Memory B cell (primary cell): ENCODE measurements at places on chromosomes 3 and 15.

- DNase-seq: peak; percentile 18
These were observed 6.7 kb downstream of the EPHA3 start for GRCh38 chr3:89113893-89114840.

- no peak for DNase-seq
These were observed 31.4 kb upstream of the CD47 start for GRCh38 chr3:108122276-108122675.

DNA sequence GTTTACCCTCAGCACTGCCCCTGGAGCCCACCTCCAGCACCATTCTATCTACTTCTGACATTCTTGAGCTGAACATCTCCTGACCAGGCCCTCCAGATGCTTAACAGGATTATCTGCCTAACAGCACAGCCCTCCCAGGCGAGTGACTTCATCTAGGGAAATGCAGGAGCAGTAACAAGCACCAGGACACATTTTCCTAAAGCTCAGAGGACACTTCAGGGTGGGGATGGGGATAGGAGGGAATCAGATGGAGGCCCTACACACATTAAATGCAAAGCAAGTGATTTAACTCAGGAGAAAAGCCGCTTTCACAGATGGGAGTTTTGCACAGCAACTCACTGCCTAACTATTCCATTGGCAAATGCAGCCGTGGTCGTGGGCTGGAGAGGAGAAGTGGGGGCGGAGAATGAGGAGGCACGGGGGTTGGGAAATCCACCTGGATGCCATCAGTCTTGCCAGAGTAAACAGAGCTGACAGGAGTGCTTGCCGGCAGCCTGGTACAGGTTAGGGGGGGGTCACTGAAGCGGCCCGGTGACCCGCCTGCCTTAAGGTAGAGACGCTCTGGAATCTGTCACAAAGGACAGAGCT lies 21.3 kb upstream of the BNC1 start:
- DNase-seq: no peak

DNA sequence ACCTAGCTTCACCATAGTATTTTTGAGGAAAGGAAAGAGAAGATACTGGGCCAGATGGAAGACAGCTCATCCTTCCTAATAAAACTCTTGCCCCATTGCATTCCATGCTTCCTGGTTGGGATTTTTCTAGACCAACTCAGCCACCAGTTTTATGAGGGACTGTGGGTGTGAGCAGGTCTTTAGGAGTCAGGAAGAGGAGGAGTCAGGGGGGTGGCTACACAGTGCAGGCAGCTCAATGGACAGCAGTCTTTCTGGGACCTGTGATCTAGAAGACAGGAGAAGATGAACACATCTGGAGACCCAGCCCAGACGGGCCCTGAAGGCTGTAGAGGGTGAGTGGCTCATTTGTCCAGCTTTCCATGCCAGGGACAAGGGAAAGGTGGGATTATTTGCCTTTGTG lies at the start of gene NOX5:
Gene NOX5, plus strand, starts transcription at position 242 of the 400 bp plus-strand sequence. Its CDS starts 41 bp downstream, at position 283.
- DNase-seq: no peak

DNA sequence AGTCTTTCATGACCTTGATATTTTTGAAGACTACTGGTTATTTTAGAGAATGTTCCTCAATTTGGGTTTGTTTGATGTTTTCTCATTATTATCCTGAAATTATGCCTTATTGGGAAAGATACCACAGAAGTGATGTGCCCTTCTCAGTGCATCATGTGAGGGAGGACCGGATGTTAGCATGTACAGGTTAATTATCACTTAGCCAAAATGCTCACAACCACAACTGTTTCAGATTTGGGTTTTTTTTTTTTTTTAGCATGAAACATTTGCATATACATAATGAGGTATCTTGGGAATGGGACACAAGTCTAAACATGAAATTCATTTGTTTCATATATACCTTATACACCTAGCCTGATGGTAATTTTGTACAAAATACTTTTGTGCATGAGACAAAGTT lies 59.8 kb downstream of the PIK3R4 start:
- no peak for DNase-seq

DNA sequence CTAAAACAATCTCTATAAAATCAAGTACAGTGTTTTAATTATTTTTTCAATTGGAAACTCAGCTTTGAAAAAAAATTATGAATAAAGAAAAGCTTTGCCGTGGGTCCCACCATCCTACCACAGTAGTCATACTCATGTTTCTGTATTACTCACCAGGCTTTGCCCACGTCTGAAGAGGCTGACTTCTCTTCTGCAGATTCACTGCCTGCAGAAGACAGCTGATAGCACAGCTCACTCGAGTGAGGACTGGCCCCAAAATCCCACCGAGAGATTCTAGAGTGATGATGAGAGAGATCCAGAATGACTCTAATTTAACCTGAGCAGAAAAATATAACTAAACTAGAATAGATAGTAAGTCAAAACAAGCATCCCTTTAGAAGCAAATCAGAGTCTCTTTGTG lies 11.9 kb downstream of the C2CD4B start:
- no peak for DNase-seq

- no peak for DNase-seq
These were observed 489.9 kb downstream of the SOX2 start for GRCh38 chr3:182201456-182202168.

GRCh38 chr3:128807186-128807830 lies 72.1 kb upstream of the ACAD9 start:
- no peak for DNase-seq

DNA sequence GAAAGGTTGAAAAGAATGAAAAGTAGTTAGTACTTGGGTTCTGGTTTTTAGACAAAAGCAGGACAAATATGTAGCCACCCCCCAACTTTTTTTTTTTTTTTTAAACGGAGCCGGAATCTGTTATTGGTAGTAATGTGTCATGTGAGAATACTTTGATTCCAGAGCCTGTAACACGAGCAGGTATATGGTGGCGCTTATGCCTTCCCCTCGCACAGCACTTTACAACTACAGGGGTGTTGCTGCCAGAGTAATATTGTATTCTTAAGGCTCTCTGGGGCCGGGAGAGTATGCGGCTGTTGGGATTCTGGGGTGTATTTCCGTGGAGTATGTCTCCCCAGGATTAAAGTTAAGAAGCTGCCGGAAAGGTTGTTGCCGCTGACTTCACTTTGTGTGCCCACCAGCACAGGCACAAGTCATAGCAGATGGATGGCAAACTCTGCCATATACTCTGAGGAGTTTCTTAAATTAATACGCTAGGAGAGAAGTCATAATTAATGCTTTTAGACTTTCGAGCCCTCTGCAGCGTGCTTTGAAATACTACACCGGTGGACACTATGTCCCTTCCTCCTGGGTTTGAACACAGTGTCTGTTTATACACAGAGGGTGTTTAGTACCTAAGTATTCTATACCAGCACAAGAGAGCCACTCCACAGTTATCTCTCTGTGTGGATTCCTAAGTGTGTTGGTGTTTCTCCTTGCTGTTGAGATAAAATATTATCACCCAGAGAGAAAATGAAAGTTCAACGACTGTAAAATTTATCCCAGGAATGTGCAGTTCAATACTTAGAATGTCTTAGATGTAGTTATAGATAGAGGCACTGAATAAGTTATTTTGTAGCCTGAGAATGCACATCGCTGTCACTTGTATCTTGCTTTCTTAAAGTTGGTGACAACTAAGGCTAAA lies 1.4 kb downstream of the MBNL1 start:
- peak; percentile 45 for DNase-seq

DNA sequence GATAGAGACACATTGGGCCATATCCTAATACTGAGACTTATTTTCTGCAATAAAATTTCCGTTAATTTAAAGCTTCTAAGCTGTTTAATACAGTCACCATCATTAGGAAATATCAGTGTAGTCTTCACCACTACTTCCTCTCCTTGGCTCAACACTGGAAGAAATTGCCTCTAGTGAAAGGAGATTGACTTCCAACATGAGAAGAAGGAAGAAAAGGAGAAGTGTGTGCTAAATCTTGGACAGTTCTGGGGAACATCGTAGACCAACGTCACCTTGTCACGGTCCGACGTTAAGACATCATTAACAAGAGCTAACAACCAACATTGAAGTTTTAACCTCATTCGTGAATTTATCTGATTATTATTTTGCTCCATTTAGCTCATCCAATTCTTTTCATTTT lies 987.0 kb upstream of the CFAP20DC start:
- no peak for DNase-seq

DNA sequence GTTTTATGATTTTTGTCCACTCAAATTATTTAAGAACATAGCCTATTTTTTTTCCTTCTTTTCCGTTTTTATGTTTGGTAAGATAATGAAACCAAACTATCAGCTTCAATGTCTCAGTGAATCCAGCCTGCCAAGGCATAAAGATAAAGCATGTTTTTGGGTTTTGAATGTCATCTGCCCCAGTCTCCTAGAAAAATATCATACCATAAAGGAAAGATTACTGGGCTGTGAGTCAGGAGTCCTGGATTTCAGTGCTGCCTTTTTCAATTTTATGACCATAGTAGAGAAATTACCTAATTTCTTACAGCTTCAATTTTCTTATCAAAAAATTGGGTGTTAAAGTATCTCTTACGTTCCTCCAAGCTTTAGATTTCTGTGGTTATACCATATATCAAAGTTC lies 87.5 kb downstream of the GAP43 start:
- no peak for DNase-seq

DNA sequence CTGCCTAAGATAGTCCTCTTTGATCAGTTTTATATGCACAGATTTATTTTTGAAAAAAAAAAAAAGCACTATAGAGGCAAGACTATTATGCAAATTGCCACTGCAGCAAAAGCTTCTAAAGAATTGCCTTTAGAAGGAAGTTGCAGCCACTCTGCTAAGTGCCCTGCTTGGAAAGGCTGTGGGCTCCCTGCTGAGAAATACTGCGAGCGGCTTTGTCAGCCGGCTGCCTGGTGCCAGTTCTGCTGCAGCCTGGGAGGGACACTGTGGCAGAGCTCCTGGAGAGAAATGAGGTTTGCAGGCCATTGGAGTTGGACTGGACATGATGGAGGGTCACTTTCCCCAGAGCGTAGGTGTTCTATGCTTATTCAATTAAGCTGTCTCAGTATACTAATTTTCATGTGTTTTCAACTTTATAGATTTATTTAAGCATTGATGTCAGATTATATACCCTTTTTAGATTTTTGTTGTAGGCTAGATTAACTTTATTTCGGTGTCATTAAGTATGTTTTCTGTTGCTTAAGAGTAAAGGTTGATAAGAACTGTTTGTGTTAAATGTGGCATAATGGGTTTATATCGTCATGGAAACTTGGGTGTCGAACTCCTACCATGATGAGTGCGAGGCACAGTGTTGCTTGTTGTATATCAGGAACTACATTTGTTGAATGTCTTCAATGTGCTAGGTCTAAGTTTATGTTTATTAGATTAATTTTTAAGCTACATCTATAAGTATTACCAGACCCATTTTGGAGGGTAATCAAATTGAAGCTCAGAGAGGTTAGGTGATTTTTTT lies 6.6 kb downstream of the MAP2K5 start:
- no peak for DNase-seq

DNA sequence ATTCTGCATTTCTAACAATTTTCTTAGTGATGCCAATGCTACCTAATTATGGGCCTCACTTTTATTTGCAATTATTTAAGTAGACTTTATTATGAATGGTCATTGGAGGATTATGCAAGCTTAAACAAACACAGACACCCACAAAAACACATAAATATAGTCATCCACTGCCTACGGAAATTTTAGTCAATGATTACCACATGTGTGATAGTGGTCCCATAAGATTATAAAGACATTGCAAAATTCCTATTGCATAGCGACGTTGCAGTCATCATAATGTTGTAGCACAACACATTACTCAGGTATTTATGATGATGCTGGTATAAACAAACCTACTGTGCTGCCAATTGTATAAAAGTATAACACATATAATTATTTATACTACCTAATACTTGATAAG lies 247.8 kb upstream of the ALCAM start:
- DNase-seq: no peak

GRCh38 chr15:68795298-68795848 lies 25.3 kb downstream of the ANP32A start:
- peak; percentile 48 for DNase-seq

GRCh38 chr3:197942956-197943556 lies 6.9 kb upstream of the RPL35A start:
- no peak for DNase-seq

- no peak for DNase-seq
These were observed 8.3 kb downstream of the ITGA11 start for GRCh38 chr15:68423359-68424296.

GRCh38 chr3:171956181-171956683 lies 83.1 kb upstream of the FNDC3B start:
- no peak for DNase-seq
